Dorsolateral prefrontal cortex (tissue), 122 donors: ENCODE measurements at places on chromosomes 3 and 15.
A peak's percentile ranks its signal among the peaks of the same experiment; 100 is the strongest.

- DNase-seq: no peak
These were observed 523.2 kb downstream of the IGSF11 start for GRCh38 chr3:118511402-118511801.

DNA sequence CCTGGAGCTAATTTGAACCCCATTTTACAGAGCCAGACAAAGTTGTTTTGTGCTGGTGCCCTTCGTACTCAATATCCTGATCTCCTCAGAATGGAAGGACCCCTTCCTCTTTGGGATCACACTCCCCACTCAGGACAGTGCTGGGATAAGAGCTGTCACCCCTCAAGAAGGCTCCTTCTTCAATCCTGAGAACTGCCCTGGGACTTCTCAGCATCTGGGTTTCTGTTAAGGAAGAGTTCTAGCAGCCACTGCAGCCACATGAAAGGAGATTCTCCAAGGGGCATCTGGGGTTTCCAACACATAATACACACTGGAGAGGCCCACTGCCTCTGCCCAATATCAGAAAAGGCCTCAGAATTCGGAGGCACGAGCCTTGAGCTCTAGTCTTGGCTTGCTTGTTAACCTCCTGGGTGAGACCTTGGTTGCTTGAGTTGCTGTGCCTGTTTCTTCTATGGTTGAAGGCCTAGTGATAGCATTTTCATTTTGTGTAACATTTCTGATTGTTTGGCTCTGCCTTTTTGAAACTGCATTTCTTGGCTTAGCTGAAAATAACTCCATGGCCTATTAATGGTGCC is 78.8 kb upstream of the NMNAT3 start:
- DNase-seq: no peak

GRCh38 chr3:5220667-5221431 is 33.3 kb downstream of the EDEM1 start:
- DNase-seq: no peak

- no peak for DNase-seq
These were observed 11.6 kb downstream of the EPB42 start for GRCh38 chr15:43209059-43209824.

DNA sequence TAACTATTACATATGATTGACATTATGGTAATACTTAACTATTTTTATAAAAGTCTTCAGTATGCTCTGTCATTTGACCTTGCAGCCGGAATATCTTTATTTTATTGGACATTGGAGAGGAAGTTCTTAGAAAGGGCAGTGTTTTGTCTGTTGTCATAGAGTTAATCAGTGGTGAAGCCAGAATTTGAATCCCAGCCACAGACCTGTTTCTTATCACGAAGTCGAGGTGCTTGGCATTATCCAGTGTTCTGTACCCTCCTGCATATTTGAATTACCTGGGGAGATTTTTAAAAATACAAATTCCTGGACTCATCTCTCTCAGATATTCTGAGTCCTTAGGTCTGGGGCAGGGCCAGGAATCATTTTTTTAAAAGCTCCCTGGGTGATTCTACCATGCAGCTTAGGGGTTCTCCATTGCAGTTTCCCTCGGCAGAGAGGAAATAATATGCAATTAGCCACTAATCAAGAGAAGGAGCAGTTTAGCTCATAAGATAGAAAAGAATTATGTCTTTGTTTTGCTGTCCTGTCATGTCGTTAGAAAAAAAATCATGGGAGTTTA is 195.6 kb upstream of the CFAP20DC start:
- no peak for DNase-seq

DNA sequence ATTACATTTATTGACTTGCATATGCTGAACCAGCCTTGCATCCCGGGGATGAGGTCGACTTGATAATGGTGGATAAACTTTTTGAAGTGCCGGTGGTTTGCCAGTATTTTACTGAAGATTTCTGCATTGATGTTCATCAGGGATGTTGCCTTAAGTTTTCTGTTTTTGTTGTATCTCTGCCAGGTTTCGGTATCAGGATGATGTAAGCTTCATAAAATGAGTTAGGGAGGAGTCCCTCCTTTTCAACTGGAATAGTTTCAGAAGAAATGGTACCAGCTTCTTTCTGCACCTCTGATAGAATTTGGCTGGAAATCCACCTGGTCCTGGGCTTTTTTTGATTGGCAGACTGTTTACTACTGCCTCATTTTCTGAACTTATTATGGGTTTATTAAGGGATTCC is 250.8 kb downstream of the TBC1D5 start:
- DNase-seq: no peak

GRCh38 chr15:74730619-74731316 is 5.4 kb upstream of the CYP1A1 start:
- DNase-seq: no peak

DNA sequence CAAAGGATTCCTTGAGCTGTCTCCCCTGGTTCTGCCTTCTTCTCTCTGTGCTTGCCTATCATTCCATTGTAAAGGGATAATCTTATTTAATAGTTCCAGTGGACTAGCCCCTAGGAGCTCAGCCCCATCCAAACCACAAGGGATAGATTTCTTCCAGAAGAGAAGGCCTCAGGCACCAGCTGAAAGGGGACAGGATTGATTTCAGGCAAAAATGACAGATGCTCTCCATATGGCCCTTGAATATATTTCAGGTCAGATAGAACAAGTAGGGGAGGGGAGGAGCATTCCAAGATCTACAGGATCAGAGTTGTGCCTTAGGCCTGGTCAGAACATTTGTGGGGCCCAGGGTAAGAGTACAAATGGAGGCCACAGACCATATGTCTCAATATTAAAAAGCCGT is 85.3 kb downstream of the RPLP1 start:
- DNase-seq: no peak

DNA sequence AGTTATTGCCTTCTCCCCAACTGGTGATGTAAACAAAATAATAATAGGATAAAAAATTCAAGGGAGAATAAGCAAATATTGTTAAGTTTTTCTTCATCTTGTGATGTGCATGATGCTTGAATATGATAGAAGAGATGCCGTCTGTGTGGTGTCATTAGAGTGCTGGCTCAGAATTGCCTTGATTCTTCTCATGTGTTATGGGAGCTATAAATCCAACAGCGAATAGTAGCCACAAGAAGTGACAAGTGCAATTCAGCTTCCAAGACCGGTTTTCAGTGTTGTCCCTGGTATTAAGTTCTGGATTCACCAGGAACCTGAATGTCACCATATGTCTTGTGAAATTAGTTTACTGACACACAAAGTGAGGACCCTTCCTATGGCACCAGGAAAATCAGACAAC is 547.0 kb downstream of the NSUN3 start:
- DNase-seq: no peak

GRCh38 chr3:193771653-193772421 is 178.8 kb downstream of the OPA1 start:
- no peak for DNase-seq

- no peak for DNase-seq
These were observed 389.6 kb downstream of the NTRK3 start for GRCh38 chr15:87866961-87867360.

GRCh38 chr3:14203521-14204079 is 25.0 kb downstream of the LSM3 start:
- DNase-seq: peak; percentile 58

DNA sequence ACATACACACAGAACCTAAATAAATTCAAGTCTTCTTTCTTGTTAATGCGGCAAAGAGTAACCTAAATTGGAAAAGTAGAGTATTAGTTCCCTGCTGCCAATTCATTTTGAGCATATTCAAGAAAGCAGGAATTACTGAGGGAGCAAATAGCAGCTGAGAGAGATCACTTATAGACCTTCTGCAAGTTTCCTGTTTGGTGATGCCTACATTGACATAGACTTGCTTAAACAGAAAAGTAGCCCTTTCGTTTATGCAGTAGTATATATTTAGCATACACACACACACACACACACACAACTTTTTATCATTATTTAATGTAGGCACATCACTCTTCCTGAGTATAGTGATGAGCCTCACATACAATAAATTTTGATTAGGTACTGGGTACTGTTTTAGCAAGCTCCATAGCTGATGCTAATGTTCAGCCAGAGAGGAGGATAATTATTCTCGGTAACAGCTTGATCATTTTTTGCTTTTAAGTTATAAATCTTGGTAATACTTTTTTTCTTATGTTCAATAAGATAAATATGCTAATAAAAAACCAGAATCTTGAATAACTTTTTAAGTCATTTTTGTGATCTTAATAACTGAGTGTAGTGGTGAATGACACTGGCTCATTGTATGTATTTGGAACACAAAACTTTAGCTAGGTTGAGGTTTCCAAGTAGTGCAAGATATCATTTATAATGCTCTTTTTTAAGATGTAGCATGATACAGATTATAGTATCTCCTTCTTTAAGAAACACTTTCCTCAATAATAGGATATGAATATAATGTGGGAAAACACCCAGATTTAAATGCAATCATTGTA is 174.7 kb downstream of the MBNL1 start:
- no peak for DNase-seq

DNA sequence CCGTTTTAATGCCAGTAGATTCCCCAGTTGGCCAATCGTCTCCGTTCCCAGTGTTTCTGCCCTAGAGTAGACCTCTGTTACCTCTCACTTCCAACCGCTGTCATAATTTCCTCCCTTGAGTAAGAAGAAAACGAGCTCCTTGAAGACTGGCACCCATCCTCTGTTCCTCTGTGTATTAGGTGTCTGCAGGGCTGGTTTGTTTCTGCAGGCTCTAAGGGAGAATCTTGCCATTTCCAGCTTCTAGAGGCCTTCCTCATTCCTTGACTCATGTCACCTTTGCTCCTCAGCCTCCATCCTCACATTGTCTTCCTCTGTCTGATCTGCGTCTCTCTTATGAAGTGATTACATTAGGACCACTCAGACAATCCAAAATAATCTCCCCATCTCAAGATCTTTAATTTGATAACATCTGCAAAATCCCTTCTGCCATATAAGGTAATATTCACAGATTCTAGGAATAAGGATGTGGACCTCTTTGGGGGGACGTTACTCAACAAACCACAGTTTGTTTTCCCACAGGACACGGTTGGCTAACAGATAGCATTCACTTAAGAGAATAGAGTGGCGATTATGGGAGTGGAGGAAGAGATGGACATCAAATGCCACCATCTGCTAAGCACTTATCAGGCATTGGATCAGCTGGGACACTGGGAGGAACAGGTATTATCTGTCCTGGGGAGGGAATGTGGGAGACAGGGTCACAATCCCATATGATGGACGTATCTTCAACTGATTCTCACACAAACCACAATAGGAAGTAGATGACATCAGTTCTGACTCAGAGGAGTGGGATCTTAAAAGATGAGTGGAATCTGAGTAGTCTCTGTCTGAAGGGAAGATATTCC is 17.1 kb downstream of the ARHGAP31 start:
- DNase-seq: no peak

- no peak for DNase-seq
These were observed 193.6 kb upstream of the SATB1 start for GRCh38 chr3:18618723-18619122.

DNA sequence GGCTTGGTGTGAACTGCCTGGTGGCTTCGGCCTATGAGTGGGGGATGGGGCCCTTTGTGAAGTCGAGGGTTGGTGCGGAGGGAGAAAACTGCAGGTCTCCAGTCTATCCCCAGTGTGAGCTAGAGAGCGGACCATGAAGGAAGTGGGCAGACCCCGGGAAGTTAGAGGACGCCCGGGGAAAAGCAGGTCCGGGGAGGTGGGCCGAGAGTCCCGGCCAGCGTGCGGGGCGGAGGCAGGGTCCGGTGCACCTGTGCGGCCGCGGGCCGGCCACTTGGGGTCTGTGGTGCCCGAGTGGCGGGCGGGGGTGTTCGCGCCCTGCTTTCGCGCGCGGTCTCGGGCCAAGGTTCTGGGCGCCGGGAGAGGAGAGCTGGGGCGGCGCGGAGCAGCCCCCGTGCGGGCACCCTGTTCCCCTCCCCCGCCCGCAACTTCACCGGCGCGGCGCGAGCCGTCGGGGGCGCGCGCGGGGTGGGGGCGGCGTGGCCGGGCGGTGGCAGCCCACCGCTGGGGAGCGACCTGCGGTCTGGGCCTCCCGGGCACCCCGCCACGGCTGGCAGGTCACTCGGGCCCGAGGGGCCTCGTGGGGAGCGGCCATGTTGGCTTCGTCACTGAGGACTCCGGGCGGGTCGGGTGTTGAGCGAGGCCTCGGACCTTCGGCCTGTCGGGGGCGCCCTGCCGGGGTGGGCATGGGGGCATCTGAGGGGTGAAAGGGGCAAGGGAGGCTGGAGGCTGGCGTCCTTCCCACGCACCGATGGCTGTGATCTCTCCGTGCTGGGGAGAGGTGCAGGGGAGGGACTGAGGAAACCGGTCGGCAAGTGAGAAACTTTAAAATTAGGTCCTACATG is 4.8 kb downstream of the UBE2E1 start:
- peak; percentile 54 for DNase-seq

- no peak for DNase-seq
These were observed 76.4 kb downstream of the HES1 start for GRCh38 chr3:194212161-194212844.

GRCh38 chr15:70714015-70714414 is 49.3 kb downstream of the UACA start:
- DNase-seq: no peak

GRCh38 chr3:157123621-157124020 is 36.3 kb downstream of the CCNL1 start:
- DNase-seq: no peak

GRCh38 chr3:14210843-14211594 is 32.4 kb downstream of the LSM3 start:
- DNase-seq: no peak

DNA sequence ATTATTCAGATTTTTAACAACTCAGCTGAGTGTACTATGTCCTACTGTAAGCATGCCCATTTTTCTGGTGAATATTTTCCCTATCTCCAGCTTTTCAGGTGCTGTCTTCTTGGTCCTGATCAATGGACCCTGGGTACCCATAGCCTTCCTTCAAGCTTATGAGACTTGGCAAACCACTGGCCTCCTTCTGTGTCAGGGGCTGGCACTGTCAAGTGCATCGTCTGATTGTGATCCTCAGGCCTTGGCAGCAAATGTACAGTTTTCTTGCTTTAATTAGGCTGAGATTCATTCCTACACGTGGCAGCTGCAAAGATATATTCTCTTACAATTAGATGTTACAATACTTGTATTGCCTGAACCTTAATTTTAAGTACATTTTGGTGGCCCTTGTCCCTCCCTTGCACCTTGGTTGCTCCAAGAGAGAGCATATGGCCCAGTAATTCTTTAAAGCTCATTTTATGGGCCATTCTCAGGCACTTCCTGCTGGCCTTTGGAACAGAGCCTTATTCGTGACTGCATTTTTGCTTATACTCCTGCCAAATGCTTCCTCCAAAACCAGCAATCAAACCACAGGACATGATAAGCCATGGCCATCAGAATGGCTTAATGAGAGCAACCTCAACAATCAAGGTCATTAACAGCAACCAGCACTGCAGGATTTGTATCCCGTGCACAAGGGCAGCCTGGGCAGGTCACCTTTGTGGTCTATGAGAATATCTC is 179.9 kb downstream of the CNTN6 start:
- no peak for DNase-seq
